Mesenchymal stem cell (in vitro differentiated cells and primary cell): ENCODE measurements at places on chromosomes 7 and 10.

- no peak for DNase-seq
These were observed 6.2 kb upstream of the TPST1 start for GRCh38 chr7:66198956-66199355.

GRCh38 chr7:657565-658119, 68.9 kb upstream of the DNAAF5 start:
- peak; percentile 70 for DNase-seq

- no peak for DNase-seq
These were observed 25.7 kb downstream of the FOXL3 start for GRCh38 chr7:315516-316265.

DNA sequence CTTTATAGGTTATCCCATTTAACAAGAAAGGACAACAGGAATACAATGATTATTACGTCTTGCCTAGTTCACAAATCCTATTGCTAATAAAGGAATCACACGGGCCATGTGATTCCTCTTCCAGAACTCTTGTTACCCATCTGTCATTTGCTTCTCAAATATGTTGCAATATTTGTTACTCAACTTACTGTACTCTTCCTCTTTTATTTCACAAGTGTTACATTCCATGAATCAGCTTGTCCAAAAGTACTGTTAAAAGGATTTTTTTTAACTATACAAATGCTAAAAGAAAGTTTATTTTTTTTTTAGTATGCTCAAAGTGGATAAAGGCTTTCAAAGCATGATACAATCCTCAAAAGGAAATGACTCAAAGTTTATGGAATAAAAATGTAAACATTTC, 3.9 kb upstream of the CD36 start:
- peak; percentile 93 for DNase-seq

GRCh38 chr7:79452032-79452494, 1.4 kb downstream of the MAGI2 start:
- peak; percentile 90 for DNase-seq

GRCh38 chr10:436013-436697, 253.3 kb downstream of the DIP2C start:
- DNase-seq: no peak

- DNase-seq: no peak
These were observed 46.1 kb downstream of the TASOR2 start for GRCh38 chr10:5730766-5731165.

DNA sequence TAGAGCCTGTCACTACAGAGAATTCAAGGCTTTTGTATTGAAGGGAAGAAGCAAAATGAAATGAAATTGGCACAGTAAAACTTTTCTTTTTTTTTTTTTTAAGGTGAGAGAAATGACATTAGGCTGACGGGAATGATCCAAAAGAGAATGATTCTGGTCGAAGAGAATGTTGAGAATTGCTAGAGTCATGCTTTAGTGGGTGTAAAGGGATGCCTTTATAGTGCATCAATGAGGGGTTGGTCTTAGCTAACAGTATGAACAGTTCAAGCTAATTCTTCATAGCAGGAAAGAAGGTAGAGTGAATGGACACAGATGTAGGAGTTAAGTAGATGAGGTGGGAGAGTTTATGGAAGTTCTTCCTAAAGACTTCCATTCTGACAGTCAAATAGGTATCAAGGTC, 32.3 kb upstream of the LSM8 start:
- DNase-seq: no peak

GRCh38 chr10:34689053-34689452, 126.0 kb downstream of the PARD3 start:
- no peak for DNase-seq
